T-helper 17 cell (primary cell): ENCODE measurements at places on chromosomes 5 and 9. TPM values are rescaled to one million over a fixed set of nuclear protein-coding genes. Genes with fewer than 3 reads are reported as not detected.

- peaks cover 8% of the 10 kb centered on the region for H3K36me3 ChIP-seq
- no peak overlapping the region for H3K27ac ChIP-seq
- DNase-seq, result no peak
- H3K4me1 ChIP-seq, result peaks cover 7% of the 10 kb centered on the region
- H3K27me3 ChIP-seq, result no peaks in the 10 kb centered on the region
These were observed 85.0 kb downstream of the CSNK1G3 start for GRCh38 chr5:123597018-123597417.

DNA sequence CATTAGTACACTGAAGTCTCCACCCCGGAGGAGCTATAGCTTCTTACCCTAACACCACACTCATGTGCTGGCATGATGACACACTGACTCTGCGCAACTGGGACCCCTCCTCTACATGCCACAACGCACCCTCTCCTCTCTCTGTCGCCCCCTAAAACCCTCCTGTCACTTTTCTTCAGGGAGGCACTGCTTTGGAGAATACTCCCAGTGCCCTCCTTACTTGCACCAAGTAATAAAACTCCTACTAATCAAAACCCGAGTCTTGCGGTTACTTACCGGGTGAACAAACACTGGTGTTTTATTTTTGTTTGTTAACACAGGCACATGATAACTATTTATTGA is 12.6 kb upstream of the STXBP1 start:
- no peak for DNase-seq
- no peaks in the 10 kb centered on the region for H3K36me3 ChIP-seq
- H3K27me3 ChIP-seq, result no peaks in the 10 kb centered on the region
- H3K4me1 ChIP-seq, result no peaks in the 10 kb centered on the region

GRCh38 chr5:125412561-125413495 is 666.4 kb upstream of the ZNF608 start:
- no peak overlapping the region for H3K4me3 ChIP-seq
- H3K36me3 ChIP-seq, result no peaks in the 10 kb centered on the region
- no peaks in the 10 kb centered on the region for H3K27me3 ChIP-seq
- no peak overlapping the region for H3K27ac ChIP-seq
- H3K4me1 ChIP-seq, result no peaks in the 10 kb centered on the region

DNA sequence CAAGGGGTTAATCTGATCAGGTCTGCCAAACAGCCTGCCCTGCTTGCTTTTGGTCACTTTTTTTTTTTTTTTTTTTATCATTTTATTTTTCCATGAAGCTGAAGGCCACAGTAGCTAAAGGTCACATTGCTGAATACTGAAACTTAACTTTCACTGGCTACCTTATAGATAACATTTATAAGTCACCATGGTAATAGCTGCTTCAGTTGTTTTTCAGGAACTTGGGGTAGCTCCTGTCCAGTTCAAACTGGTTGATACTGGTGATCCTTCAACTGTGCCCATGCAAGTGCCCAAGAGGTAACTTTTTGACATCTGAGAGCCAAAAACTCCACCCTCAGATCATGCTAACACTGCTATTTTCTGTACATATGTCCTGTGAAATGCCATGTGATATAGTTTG is 68.3 kb upstream of the RGS7BP start:
- H3K27ac ChIP-seq, result no peak overlapping the region
- no peak overlapping the region for H3K4me3 ChIP-seq
- H3K36me3 ChIP-seq, result no peaks in the 10 kb centered on the region

DNA sequence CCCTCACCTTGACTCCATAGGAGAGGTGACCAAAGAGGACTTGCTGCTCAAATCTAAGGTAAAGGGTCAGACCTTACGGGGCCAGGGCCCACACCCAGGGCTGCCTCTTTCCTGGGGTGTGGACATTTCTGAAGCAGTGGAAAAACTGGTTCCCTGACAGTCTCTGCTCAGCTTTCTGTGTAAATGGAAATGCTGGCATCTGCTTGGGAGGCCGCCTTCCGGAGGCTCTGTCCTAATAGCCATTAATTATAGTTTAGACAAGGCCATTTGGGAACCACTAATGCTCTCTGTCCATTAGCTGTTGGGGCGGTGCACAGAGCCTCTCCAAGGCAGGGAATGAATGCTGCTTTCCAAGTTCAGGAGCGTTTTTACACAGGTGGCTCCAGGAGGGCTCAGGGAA is 17.3 kb downstream of the USP20 start:
- no peaks in the 10 kb centered on the region for H3K27me3 ChIP-seq
- peaks cover 5% of the 10 kb centered on the region for H3K36me3 ChIP-seq
- no peak for DNase-seq
- H3K4me3 ChIP-seq, result no peak overlapping the region
- no peak overlapping the region for H3K27ac ChIP-seq
- H3K4me1 ChIP-seq, result peaks cover 25% of the 10 kb centered on the region

- DNase-seq, result no peak
- no peaks in the 10 kb centered on the region for H3K4me1 ChIP-seq
- no peaks in the 10 kb centered on the region for H3K36me3 ChIP-seq
- no peak overlapping the region for H3K27ac ChIP-seq
- no peaks in the 10 kb centered on the region for H3K27me3 ChIP-seq
These were observed 129.4 kb upstream of the BASP1 start for GRCh38 chr5:17088051-17088450.

- H3K27me3 ChIP-seq, result no peaks in the 10 kb centered on the region
- peaks cover 23% of the 10 kb centered on the region for H3K4me1 ChIP-seq
- no peak overlapping the region for H3K4me3 ChIP-seq
These were observed 35.9 kb downstream of the ANXA6 start for GRCh38 chr5:151121665-151122064.

DNA sequence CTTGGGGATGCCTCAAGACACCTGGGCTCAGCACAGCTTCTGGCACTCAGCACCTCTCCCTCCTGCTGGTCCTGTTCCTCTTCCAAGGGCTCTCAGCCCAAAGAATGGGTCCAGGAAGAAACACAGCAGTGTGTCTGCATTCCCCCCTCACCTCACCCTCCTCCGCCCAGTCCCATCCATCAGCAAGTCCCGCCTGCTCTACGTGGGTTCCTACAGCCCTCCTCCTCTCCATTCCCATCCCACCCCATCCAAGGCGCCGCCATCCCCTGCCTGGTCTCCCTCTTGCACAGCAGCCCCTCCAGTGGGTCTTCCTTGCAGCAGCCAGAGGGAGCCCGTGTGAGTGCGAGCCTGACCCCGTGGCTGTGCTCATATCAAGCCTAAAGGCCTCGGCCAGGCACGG is 52.3 kb upstream of the RPL26L1 start:
- no peaks in the 10 kb centered on the region for H3K27me3 ChIP-seq
- no peak overlapping the region for H3K27ac ChIP-seq
- no peak overlapping the region for H3K4me3 ChIP-seq
- DNase-seq, result no peak
- H3K4me1 ChIP-seq, result peaks cover 9% of the 10 kb centered on the region

DNA sequence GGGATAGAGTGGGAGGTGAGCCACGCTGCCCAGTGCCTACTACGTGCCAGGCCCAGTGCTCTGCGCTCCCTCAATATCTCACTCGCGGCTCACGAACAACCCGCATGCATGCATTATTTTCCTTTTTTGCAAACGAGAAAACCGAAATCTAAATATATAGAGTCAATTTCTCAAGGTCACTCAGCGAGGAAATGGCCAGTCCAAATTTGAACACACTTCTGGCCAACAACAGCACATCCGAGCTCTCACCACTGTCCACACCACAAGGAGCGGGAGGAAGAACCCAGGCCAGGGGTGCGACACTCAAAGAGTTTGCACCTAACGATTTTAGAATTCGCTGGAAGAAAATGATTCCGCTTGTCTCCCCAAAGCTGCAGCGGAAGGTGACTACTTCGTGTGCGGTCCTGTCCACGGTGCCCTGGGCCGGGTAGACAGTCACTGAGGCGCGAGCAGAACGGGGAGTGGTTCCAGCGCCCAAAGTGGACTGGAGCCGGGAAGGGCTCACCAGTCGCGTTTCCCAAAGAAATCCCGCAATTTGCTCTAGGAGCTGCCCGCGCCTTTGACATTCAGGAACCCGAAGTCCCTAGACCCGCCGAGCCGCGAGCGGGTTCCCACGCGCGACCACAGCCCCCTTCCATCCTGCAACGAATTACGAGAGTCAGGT is 1.1 kb upstream of the TLX3 start:
- H3K27me3 ChIP-seq, result peaks cover 72% of the 10 kb centered on the region
- H3K4me3 ChIP-seq, result no peak overlapping the region
- no peak overlapping the region for H3K27ac ChIP-seq
- DNase-seq, result no peak
- peaks cover 7% of the 10 kb centered on the region for H3K36me3 ChIP-seq
- peaks cover 23% of the 10 kb centered on the region for H3K4me1 ChIP-seq

DNA sequence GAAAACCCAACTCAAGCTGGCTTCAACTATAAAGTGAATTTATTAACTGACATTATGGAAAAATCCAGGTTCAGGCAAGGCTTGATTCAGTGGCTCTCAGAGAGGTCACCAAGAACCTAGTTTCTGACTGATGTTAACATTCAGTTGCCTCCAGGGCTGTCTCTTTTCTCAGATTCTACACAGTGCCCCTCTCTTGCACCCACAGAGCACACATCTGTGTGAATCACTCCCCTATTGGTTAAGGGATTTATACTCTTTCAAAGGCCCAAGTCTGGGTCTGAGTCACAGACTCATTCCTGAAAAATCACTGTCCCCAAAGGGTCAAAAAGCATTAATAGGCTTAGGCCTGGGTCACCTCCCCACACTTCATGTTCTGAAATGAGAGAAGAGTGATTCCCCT is 6.2 kb upstream of the HAVCR2 start:
- H3K27ac ChIP-seq, result no peak overlapping the region
- peaks cover 7% of the 10 kb centered on the region for H3K4me1 ChIP-seq
- no peak overlapping the region for H3K4me3 ChIP-seq
- no peak for DNase-seq
- H3K36me3 ChIP-seq, result no peaks in the 10 kb centered on the region
- H3K27me3 ChIP-seq, result no peaks in the 10 kb centered on the region

DNA sequence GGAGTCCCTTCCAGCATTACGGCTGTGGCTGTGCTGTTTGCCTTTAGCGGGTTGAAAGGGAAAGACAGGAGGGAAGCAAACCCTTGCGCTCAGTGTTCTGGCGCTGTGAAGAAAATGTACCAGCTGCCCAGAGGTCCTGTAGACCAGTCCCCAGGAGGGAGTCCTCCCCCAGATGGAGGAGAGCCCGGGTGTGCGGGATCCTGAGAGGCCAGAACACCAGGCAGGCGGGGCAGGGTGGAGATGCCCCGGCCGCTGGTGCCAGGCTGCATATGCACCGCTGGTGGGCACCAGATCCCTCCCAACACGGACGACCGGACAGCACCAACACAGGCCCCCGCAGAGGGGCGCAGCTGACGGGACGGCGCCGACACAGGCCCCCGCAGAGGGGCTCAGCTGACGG is 37.2 kb upstream of the SLC9A3 start:
- H3K27ac ChIP-seq, result no peak overlapping the region
- H3K36me3 ChIP-seq, result peaks cover 5% of the 10 kb centered on the region
- H3K4me1 ChIP-seq, result peaks cover 3% of the 10 kb centered on the region

GRCh38 chr5:69335341-69335935 is 2.8 kb upstream of the CCDC125 start:
- H3K36me3 ChIP-seq, result no peaks in the 10 kb centered on the region
- no peak overlapping the region for H3K27ac ChIP-seq
- H3K27me3 ChIP-seq, result no peaks in the 10 kb centered on the region
- peaks cover 13% of the 10 kb centered on the region for H3K4me1 ChIP-seq
- H3K4me3 ChIP-seq, result no peak overlapping the region

- peaks cover 3% of the 10 kb centered on the region for H3K36me3 ChIP-seq
- H3K27ac ChIP-seq, result no peak overlapping the region
- H3K27me3 ChIP-seq, result peaks cover 23% of the 10 kb centered on the region
These were observed 20.6 kb downstream of the GGTA1 start for GRCh38 chr9:121478816-121479676.

GRCh38 chr5:138170299-138170698 is 8.1 kb downstream of the BRD8 start:
- H3K36me3 ChIP-seq, result peaks cover 17% of the 10 kb centered on the region
- H3K4me3 ChIP-seq, result no peak overlapping the region
- H3K4me1 ChIP-seq, result peaks cover 6% of the 10 kb centered on the region
- H3K27me3 ChIP-seq, result no peaks in the 10 kb centered on the region

DNA sequence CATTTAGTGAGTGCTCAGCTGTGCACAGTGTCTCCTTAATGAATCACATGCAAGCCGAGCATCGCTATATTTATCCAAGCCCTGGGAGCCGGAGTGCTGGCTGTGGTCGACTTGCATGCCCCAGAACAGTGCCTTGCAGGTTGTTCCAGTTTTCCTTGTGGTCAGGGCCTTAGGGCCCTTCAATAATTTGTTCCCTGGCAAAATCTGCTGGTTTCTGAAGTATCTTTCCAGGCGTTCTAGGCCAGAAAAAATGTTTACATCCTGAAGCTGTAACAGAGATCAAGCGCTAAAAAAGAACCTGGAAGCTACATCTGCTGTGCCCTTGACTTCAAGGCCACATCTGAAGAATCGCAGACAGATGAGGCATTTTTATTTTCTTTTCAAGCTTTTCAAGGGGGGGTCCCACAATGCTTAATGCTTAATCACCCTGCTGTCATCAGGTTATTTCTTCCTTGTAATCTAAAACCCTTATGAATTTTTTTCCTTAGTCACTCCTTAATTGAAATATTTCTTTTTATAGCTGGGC is 105.8 kb downstream of the DOCK2 start:
- DNase-seq, result no peak
- no peak overlapping the region for H3K4me3 ChIP-seq
- no peaks in the 10 kb centered on the region for H3K27me3 ChIP-seq

- H3K4me1 ChIP-seq, result peaks cover 31% of the 10 kb centered on the region
- H3K4me3 ChIP-seq, result no peak overlapping the region
- H3K36me3 ChIP-seq, result peaks cover 24% of the 10 kb centered on the region
- no peaks in the 10 kb centered on the region for H3K27me3 ChIP-seq
- no peak for DNase-seq
These were observed 29.5 kb downstream of the MTAP start for GRCh38 chr9:21831841-21832509.

GRCh38 chr5:160165137-160166068 is 46.2 kb upstream of the PWWP2A start:
- peaks cover 2% of the 10 kb centered on the region for H3K36me3 ChIP-seq
- no peak overlapping the region for H3K27ac ChIP-seq
- DNase-seq, result no peak
- H3K4me1 ChIP-seq, result no peaks in the 10 kb centered on the region

CSF1R gene
- 2.7 TPM for total RNA-seq

FREM1 gene
- not detected for total RNA-seq
